ENCODE measurements at places on chromosomes 1 and 21.

- peak; percentile 24 for DNase-seq
Measured at GRCh38 chr1:239308701-239309333, 77.6 kb upstream of the CHRM3 start.

DNA sequence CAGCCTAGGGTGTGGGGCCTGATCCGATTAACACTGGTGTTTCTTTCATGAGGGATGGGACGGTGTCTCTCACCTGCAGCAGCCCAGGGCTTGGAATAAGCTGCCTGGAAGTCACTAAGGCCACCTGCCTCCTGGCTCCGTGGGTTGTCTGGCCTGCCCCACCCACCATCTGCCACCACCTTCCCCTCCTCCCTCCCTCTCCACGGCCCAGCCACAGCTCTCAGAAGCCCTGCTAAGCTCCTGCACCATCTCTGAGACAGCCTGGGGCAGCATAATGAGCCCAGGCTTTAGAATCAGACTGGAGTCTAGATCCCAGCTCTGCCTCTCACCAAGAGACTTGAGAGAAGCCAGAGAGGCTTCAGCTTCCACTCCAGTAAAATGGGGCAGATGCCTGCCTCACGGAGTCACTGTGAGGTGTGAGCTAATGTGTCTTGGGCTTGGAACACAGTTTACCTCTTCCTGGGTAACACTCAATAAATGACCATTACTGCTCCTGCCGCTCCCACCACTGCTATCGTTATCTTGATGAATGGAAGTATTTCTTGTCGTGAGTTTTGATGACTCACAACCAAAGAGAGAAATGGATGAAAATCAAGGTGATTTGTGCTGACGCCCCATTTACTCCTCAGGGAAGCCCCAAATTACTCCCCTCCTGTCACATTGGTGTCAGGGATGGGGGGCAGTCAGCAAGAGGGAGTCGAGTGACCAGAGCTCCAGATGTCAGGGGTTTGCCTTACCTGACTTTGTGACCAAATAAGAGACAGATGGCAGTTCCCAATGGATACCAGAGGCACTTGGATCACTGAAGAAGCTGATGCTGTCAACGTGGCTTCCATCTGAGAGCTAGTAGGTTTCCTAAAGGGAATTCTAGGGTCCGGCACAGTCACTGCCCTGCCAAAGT, 23.5 kb upstream of the C1QA start:
- no peak for DNase-seq

DNA sequence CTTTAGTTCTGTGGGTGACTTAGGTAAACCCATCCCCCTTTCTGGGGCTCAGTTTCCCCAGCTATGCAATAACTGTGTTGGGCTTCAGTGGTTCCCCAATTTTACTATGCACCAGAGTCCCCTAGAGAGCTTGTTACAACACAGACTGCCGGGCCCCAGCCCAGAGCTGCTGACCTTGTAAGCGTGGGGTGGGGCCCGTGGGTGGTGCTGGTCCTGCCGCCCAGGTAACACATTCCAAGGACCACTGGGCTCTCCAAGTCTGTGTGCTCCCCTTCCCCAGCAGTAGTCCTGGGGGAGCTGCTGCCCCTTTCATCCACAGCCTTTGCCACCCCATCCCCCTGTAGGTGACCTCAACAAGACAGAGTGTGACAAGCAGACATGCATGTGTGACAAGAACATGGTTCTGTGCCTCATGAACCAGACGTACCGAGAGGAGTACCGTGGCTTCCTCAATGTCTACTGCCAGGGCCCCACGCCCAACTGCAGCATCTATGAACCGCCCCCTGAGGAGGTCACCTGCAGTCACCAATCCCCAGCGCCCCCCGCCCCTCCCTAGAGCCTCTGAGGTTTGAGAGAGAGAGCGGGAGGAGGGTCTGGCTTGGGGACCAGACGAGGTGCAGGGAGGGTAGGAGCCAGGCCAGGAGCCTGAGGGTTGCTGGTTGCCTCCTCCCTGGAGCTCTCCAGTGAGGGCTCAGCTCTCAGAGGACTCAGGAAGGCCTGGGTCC, 8.9 kb downstream of the PLA2G2F start:
- DNase-seq, result no peak

DNA sequence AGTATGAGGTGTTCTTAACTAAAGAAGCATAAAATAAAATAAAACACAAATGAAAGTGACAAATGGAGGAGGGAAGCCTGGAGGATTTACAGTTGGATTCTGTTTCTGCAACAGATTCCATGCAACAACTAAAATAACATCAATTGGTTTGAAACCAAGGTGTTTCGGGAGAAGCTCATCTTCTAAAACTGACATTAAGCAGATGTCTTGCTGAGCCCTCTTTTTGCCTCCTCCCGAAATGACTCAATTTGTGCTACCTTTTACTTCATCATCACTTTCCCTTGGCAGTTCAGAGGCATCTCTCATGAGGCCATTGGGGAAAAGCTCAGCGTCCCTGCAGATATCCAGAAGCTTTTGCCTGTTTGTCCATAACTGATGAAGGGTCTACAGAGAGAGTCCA, 121.6 kb upstream of the ADAR start:
- no peak for DNase-seq

DNA sequence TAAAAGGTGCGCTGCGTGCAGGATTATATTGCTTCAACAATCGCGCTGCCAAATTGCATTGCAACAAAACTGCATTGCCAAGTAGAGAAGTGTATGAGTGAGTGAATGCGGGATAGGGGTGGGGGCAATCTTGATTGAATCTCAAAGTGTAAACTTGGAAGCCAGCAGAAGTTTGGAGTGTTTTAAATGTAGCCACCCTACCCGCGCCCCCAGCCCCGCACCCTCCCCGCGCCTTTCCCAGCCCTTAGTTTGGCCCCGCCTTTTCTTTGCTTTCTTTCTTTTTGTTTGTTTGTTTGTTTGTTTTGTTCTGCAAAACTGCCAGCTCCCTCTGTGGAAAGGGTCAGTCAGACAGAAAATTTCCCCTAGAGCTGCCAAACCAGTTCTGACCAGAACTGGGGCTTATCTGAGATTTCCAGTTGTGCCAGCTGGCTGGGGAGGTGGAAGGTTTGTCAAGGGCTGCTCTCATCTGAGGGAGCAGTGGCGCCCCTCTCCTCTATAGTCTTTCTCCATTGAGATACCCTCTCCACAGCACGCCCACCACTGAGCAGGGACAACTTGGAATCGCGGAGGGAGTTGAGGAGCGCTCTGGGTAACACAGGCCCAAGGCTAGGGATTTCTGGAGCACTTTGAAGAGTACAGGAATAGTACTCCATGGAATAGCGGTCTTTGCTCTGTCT, 666 bp upstream of the BEND5 start:
- DNase-seq, result no peak

DNA sequence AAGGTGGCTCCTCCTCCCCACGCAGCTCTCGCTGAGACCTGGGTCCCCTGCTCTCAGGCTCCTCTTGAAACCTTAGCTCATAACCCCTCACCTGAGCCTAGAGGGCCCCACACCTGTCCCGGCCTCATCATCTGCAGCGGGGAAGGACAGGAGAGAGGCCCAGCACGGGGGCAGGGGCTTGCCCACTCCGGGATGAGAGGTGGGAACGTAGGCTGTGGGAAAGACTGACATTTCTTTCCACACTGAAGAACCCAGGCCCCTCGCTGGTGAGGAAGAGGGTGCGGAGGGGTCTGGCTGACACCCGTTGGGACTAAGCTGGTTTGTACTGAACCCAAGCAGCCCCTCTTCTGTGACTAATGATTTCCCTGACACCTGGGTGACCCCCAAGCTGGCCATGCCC, 14.0 kb upstream of the NES start:
- DNase-seq, result no peak

- DNase-seq, result peak; percentile 64
Measured at GRCh38 chr1:188615321-188615720, 1786.6 kb downstream of the PLA2G4A start.

- DNase-seq, result no peak
Measured at GRCh38 chr1:153631047-153632022, 2.5 kb upstream of the CHTOP start.

DNA sequence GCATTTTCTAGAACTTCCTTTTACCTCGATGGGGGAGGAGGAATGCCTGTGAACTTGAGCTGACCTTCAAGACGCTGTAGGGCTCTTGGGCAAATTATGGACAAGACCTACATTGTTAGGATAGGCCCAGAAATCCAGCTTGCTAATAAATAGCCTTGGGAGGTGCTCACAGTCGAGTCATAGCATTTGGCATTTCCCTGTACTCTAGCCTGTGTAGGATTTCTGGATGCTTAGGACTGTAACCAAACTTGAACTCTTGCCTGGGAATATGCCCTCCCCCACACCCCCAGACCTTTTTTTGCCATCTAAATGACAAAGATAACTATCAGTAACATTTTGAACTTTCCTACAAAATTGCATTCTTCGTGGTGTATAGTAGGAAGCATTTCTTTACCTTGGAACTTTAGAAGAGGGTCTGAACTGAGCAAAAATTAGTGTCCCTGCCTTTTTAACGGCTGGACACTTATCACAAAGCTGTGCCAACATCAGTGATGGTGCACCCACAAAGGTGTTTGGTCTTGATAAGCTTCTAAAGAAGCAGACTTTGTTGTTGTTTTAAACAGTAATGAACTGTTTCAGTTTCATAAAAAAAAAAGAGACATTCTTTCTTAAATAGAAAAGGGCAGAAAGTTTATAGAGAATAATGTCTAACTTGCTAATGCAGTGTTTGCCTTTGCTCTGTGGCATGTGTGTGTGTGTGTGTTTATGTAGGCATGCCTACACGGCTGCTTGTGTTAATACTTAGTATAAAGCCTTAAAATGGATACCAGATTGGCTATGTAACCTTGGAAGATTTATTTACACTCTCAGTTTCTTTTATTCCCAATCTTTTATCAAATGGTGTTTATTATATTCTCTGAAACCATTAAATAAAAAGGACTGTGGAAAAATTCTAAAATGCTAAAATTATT, 88.2 kb downstream of the NFIA start:
- peak; percentile 66 for DNase-seq

GRCh38 chr21:45611939-45612664, 31.4 kb upstream of the PCBP3 start:
- peak; percentile 35 for DNase-seq

- DNase-seq, result no peak
Measured at GRCh38 chr1:41880950-41881885, 37.5 kb downstream of the HIVEP3 start.

- DNase-seq, result no peak
Measured at GRCh38 chr1:115286431-115287205, 51.4 kb downstream of the NGF start.

DNA sequence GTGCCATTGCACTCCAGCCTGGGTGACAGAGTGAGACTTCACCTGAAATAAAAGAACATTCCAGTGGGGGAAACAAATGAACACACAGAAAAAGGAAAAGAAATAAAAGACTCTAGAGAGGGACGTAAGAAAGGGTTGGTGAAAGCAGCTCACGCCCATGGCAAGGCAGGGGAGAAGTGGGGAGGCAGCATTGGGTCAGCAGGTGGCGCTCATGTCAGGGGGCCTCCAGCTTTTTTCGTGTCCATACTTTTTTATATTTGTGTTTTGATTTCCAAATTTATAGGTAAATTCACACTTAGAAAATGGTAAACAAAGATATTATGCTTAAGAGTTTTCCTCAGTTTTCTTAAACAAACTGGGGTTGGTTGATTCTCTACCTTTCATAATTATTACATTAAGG, 45.5 kb downstream of the VPS13D start:
- DNase-seq, result peak; percentile 12
